ENCODE measurements at places on chromosomes 5 and 9. TPM values are rescaled to one million over a fixed set of nuclear protein-coding genes. Genes with fewer than 3 reads are reported as not detected.

The FLT4 gene
- polyA plus RNA-seq, result 0.02 TPM

GRCh38 chr5:163079618-163080017, 357.8 kb upstream of the CCNG1 start:
- H3K4me3 ChIP-seq, result no peak overlapping the region
- H3K27ac ChIP-seq, result no peak overlapping the region
- peak; percentile 1 for DNase-seq
- H3K36me3 ChIP-seq, result no peaks in the 10 kb centered on the region

GRCh38 chr5:143495110-143495509, 91.6 kb upstream of the NR3C1 start:
- no peak overlapping the region for H3K27ac ChIP-seq
- H3K36me3 ChIP-seq, result no peaks in the 10 kb centered on the region
- H3K27me3 ChIP-seq, result no peaks in the 10 kb centered on the region
- no peak for DNase-seq
- H3K4me3 ChIP-seq, result no peak overlapping the region

DNA sequence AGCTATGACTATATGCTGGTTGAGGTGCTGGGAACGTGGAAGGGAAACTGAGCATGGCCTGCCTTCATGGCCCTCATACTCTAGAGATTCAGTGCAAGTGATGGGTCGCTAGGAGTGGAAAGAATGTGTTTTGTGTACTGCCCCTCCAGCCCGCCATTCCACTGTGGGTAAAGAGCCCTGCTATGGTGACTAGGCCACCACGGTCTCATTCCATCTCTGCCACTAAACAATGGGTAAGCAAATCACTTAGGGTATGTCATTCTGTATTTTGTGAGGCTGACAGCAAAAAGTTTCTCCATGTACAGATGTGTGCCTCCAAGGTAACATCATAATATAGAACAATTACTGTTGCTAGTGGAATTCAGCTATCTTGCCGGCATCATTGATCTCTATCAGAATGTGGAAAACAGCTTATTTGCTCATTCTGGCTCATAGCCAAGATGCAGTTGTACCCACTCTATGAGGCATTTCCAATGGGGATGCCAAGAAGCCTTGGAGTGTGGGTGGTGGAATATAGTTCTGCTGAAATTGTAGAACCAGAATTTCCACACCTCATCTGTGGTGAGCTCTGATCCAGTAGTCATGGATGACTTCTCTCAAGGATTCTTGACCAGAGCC, 12.5 kb downstream of the SMARCA2 start:
- no peaks in the 10 kb centered on the region for H3K27me3 ChIP-seq
- no peaks in the 10 kb centered on the region for H3K36me3 ChIP-seq
- DNase-seq, result no peak

- H3K36me3 ChIP-seq, result peaks cover 24% of the 10 kb centered on the region
- no peaks in the 10 kb centered on the region for H3K27me3 ChIP-seq
- no peak overlapping the region for H3K27ac ChIP-seq
- DNase-seq, result peak; percentile 65
- H3K4me1 ChIP-seq, result 0 out of 2 replicates have a peak, but pooled peaks cover 11% of the 10 kb centered on the region
Measured at GRCh38 chr5:7856855-7857254, 5.9 kb upstream of the CFAP90 start.

- no peaks in the 10 kb centered on the region for H3K4me1 ChIP-seq
- DNase-seq, result peak; percentile 88
- no peak overlapping the region for H3K4me3 ChIP-seq
- no peaks in the 10 kb centered on the region for H3K36me3 ChIP-seq
Measured at GRCh38 chr9:34603610-34604231, 8.2 kb downstream of the RPP25L start.

DNA sequence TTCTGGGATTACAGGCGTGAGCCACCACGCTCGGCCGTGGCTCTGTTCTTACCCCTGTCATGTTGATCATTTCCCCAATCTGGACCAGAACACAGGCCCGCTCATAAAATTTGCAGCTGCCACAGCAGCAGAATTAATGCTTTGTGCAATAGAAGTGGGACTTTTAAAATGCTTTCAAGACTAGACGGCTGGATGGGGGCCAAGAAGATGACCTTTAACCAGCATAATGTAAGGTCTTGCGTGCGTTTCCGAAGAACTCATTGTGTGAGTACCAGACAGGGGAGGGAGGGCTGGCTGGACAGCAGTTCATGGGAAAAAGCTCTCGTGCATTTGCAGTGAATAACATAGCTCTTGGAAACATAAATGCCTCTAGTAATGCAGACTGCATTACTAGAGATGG, 3.5 kb upstream of the WDR38 start:
- no peak overlapping the region for H3K4me3 ChIP-seq
- no peak overlapping the region for H3K27ac ChIP-seq
- no peak for DNase-seq
- no peaks in the 10 kb centered on the region for H3K27me3 ChIP-seq
- H3K36me3 ChIP-seq, result no peaks in the 10 kb centered on the region
- H3K4me1 ChIP-seq, result peaks cover 4% of the 10 kb centered on the region

The GRIN1 gene
- polyA plus RNA-seq, result not detected

- no peak for DNase-seq
- no peaks in the 10 kb centered on the region for H3K27me3 ChIP-seq
- peak overlapping the region; percentile 59 for H3K27ac ChIP-seq
Measured at GRCh38 chr5:111942661-111943401, 185.8 kb upstream of the NREP start.

The EPB41L4A gene
- 0.31 TPM for polyA plus RNA-seq

- no peaks in the 10 kb centered on the region for H3K36me3 ChIP-seq
- DNase-seq, result no peak
Measured at GRCh38 chr5:26932238-26932637, 106.1 kb downstream of the CDH9 start.

DNA sequence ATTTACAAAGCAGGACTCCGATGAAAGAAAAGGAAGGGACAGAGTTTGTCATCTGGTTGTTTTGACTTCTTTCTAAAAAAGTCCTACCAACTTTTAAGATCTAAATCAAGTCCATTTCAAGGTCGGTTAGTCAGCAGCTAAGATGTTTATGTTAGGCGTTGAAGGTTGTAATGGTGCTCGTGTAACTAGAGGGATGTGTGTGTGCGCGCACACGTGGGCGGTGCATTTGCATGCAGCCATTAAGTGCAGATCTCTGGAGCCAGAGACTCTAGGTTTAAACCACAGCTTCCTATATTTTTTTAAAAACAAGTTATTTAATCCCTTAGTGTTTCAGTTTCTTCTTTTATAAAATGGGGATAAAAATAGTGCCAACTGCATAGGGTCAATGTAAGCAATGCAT, 77.0 kb upstream of the SMIM32 start:
- H3K27me3 ChIP-seq, result peaks cover 5% of the 10 kb centered on the region
- no peaks in the 10 kb centered on the region for H3K36me3 ChIP-seq
- no peak for DNase-seq
- no peak overlapping the region for H3K27ac ChIP-seq
- no peak overlapping the region for H3K4me3 ChIP-seq
- H3K4me1 ChIP-seq, result no peaks in the 10 kb centered on the region

DNA sequence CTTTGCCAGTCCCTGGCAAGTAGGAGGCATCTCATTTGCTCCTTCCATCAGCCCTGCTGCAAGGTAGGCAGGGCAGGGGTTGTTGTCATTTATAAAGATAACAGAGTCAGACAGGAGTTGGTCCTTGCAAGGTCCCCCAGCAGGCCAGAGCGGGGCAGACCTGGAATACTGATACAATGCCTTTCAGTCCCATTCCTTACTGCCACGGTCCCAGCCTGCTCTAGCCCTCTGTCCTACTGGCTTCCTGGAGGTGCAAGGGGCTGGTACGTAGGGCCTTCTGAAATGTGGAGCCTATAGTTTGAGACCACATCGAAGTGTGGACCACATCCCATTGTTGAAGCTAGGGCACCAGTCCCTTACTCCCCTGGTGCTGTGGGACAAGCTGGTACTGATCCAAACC, 42.8 kb upstream of the PITX1 start:
- DNase-seq, result no peak
- no peak overlapping the region for H3K4me3 ChIP-seq
- no peaks in the 10 kb centered on the region for H3K27me3 ChIP-seq
- no peak overlapping the region for H3K27ac ChIP-seq
- H3K4me1 ChIP-seq, result no peaks in the 10 kb centered on the region

GRCh38 chr5:125333416-125333815, 587.0 kb upstream of the ZNF608 start:
- no peak for DNase-seq
- H3K27ac ChIP-seq, result no peak overlapping the region
- no peak overlapping the region for H3K4me3 ChIP-seq
- peaks cover 17% of the 10 kb centered on the region for H3K4me1 ChIP-seq

- no peak for DNase-seq
- no peak overlapping the region for H3K27ac ChIP-seq
- no peaks in the 10 kb centered on the region for H3K27me3 ChIP-seq
- no peaks in the 10 kb centered on the region for H3K4me1 ChIP-seq
- H3K4me3 ChIP-seq, result no peak overlapping the region
- H3K36me3 ChIP-seq, result no peaks in the 10 kb centered on the region
Measured at GRCh38 chr9:97188545-97188944, 118.9 kb upstream of the CCDC180 start.

Data from SK-N-SH (cell line).